IPS DF 19.7 (cell line): ENCODE measurements at places on chromosomes 6 and 20.

DNA sequence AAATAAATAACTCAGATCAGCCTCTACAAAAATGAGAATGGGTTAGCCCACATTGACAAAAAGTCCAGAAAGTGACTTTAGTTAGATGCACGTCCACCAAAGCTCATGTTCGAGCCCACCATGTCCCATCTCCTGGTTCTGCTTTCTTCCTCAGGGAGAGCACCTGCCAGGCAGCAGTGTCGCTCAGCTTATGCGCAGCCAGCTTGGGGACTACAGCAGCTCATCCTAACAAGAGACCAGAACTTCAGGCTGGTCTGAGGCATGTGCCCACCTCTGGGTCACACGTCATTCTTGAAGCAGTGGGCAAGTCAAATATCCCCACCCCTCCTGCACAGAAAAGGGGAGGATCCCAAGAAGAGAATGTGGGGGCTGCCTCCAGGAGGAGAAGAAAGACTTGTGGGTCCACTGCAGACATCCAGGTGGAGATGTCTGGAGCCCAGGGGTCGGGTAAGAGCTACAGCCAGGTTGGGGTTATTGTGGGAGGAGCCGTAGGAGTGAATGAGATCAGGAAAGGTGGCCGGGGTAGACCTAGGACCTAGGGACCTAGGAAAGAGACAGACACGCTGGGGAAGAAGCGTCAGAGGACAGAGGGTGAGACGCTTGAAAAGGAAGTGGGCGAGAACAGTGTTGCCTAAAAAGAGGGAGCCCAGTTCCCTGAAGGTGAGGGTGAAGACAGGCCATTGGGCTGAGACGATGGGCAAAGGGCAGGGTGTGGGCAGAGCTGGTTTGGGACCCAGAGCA is 52.5 kb downstream of the SSR1 start:
- DNase-seq, result no peak

- no peak for DNase-seq
Observed at GRCh38 chr6:148452876-148453275, 110.2 kb downstream of the SASH1 start.

DNA sequence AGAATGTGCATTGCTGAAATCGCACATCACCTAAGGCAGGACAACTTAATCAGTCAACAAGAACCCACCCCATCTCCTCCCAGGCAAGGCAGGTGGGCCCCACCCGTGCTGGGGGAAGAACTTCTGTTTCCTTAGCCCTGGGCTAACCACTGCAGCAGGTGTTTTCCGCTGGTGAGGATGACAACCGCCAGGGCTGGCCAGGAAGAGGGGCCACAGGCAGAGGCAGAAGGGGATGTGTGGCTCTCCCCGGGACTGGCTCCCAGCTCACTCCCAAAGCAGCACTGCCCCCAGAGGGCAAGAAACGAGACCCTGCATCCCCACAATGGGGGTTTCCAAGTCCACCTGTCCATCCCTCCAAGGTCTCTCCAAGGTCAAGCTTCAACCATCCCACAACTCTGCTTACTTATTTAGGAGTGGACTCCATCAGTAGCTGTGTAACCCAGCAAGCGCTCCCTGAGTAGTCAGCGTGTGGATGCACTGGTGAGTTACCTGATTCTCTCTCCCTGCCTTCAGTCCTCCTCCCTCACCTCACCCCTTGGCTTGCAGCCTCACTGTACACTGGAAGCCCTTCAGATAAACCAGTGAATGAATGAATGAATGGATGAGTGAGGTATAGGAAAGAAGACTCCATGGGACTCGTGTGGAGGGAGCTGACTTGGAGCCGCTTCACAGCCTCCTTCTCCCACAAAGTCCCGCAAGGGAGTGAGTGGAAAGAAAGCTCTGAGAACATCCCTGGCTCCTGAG is 168.2 kb upstream of the CST7 start:
- DNase-seq, result no peak

DNA sequence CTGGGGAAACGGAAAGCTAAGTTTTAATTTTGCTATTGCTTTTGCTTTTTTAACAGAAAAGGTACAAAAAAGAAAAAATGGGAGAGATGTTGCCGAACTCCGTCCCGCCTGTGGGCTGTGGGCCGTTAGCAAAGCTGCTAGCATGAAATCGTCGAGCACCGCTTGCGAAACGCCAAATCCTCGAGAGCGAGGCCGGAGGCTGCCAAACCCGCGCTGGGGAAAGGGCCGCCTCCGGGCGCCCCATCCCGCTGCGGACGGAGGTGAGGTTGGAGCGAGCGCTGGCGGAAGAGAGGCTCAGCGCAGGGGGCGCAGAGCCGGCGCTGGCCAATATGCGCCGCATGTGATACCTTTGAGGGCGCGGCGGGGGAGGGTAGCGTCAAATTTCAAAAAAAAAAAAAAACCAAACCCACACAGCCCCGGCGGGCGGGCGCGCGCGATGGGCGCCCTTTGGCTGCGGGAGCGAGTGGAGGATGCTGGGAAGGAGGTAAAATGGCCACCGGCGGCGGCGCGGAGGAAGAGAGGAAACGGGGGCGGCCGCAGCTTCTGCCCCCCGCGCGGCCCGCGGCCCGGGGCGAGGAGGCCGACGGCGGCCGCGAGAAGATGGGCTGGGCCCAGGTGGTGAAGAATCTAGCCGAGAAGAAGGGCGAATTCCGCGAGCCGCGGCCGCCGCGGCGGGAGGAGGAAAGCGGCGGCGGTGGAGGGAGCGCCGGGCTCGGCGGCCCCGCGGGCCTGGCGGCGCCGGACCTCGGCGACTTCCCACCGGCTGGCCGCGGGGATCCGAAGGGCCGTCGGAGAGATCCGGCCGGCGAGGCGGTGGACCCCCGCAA is at the start of gene ZCCHC3:
Gene ZCCHC3, plus strand, starts transcription at position 473 of the 827 bp plus-strand sequence. Its CDS starts 17 bp downstream, at position 490.
- DNase-seq, result no peak

GRCh38 chr6:161181121-161181520 is 92.7 kb downstream of the AGPAT4 start:
- no peak for DNase-seq

- no peak for DNase-seq
Observed at GRCh38 chr6:138957903-138958302, 30.1 kb downstream of the REPS1 start.

- DNase-seq, result no peak
Observed at GRCh38 chr6:62974452-62974851, 236.8 kb upstream of the FKBP1C start.

GRCh38 chr6:19067165-19067564 is 680.0 kb downstream of the RNF144B start:
- no peak for DNase-seq

DNA sequence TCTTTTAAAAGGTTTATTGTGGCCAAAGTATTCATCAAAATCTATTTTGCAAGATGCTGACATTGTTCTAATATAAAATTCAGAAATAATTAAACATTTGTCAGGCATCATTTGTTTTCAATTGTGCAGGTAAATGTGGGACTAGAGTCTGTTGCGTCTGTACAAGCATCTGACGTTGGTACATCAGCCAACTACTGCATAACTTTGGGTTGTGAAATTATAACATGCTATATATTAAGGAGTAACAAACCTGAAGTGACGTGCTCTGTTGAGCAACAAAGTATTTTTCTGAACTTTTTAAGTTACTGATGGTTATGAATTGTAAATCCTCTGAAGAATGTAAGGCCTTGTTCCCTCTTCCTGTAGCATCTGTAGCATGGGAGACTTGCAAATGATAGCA is 66.0 kb downstream of the RNF182 start:
- DNase-seq, result no peak

DNA sequence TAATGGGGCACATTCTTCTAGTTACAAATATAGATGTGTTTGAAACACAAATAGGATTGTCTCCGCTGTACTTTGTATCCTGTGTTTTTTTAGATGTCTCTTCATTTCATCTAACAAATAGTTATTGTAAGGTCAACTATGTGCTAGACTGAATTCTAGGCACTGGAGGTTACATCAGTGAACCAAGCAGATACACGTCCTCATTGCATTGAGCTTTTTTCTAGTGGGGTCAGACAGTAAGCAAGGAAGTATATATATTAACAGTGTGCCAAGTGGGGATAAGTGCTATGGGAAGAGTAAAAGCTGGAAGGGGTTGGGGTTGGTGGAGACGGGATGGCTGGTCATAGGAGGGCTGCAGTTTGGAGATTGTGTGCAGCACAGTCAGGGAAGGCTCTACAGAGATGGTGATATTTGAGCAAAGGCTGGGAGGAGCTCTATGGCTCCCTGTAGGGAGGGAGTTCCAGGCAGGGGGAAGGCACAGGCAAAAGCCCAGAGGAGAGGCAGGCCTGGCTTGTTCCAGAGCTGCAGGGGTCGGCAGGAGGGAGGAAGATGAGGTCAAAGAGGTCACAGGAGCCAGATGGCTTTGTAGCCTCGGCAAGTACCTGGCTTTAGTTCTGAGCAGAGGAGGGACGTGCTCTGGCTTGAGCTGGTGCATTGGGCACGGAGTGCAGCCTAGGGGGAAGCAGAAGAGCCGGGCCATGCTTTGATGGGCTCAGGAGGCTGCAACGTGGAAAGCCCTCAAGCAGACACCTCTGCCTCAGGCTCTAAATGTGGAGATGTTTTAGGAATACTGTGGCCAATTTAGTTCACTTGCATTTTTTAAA is 152.3 kb downstream of the ZDHHC14 start:
- no peak for DNase-seq

- no peak for DNase-seq
Observed at GRCh38 chr6:170208651-170209353, 82.1 kb downstream of the DLL1 start.

DNA sequence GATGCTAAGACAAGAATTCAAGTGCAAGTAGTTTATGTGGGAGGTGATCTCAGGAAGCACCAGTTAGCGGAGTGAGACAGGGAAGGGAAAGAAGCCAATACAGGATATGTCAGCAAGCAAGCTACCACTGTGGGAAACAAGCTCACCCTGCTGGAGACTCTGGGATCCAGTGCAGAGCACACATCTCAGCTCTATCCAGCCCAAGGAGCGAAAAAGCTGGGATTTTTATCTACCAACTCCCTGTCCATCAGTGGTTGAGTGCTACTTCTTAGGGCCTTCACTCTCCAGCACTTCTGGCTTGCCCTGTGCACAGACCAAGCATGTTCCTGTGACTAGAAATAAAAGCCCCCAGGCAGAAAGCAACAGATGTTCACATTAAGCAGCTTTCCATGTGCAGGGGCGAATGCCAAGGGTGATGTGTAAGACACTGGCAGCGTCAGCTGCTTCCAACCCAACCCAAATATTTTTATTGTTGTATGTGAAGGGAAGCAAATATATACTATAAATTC is 10.8 kb upstream of the RNF24 start:
- DNase-seq, result no peak

DNA sequence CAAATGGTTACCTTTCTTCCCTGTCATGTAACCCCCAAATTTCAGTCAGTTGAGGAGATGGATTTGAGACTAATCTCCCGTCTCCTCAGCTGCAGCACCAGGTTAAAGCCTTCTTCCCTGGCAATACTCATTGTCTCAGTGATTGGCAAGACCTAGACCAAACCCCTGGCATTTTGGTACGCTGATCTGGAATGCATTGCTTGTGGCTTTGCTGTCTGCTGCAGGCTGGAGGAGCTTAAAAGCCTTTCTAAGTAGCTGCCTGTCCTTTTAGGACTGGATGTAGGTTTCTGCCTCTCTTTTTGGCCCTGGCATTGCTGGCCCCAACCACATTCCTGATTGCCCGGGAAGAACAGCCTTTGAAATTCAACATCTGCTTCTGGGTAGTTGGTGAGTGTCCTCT is 729.6 kb upstream of the GJE1 start:
- DNase-seq, result no peak

GRCh38 chr6:130853555-130854183 is 26.5 kb downstream of the SMLR1 start:
- no peak for DNase-seq

- DNase-seq, result no peak
Observed at GRCh38 chr20:40960521-40960956, 68.1 kb upstream of the TOP1 start.

DNA sequence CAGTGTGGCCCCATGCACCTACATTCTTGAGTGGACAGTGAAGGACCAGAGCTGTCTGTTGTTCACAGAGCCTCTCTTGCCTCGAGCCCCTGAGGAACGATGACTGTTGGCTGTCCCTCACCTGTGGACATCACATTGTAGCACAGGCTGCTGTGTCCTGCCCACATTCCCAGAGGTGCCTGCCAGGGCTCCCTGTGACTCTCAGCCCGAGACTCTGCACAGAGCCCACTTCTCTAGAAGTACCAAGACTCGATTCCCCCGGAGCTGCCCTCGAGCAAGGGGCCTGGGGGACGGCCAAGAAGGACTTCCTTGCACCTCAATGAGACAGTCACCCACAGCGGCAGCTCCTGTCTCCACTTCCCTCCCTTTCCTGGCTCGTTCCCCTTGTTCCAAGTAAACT is 28.6 kb upstream of the DLGAP4 start:
- no peak for DNase-seq

GRCh38 chr6:106281661-106282060 is 43.9 kb downstream of the ATG5 start:
- DNase-seq, result no peak

DNA sequence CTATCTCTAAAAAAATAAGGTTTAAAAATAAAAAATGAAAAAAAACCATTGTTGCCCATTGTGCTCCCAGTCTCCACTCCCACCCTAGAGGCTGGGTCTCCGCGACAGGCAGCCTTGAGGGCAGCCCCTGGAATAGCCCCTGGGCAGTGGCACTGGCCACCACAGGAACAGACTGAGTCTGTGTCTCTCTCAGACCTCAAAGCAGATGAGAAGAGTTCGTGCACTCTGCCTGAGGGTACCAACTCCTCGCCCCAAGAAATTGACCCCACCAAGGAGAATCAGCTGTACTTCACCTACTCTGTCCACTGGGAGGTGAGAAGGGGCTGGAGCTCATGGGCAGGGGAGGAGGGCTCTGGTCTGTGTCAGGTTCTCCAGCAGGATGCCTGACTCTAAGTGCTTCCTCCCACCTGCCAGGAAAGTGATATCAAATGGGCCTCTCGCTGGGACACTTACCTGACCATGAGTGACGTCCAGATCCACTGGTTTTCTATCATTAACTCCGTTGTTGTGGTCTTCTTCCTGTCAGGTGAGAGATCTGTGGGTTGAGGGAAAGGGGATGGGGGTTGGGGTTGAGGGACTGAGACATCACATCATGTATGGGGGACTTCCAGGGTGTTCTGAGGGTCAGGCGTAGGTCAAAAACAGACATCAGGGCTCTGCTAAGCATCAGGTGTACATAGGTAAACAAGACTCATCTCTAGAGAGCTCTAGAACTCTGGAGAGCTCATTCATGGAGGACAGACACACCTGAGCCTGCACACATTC is 35.6 kb downstream of the TM9SF4 start:
- no peak for DNase-seq

DNA sequence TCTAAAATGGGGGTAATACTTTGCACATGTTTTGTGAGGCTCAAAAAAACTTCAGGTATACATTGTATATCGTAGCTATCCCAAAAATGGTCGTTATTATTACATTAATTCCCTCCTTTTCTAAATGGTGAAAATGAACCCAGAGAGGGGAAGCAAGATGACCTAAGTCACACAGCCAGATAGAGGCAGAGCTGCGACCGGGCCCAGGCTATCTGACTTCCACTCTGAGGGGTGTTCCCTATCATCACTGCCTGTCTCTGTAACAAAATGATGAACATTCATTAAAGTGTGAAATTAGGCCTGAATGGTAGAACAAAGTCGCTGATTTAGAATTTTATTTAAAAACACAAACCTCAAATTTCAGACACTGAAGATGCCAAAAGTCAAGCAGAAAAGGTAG is 29.1 kb upstream of the RIMS4 start:
- DNase-seq, result no peak

- DNase-seq, result no peak
Observed at GRCh38 chr20:51174536-51174935, 151.6 kb upstream of the KCNG1 start.

- no peak for DNase-seq
Observed at GRCh38 chr6:143745166-143746133, 67.7 kb downstream of the PHACTR2 start.

- no peak for DNase-seq
Observed at GRCh38 chr20:56350842-56351241, 7.9 kb upstream of the FAM210B start.
